Fibroblast of pulmonary artery (primary cell): ENCODE measurements at places on chromosomes 5 and 9.

DNA sequence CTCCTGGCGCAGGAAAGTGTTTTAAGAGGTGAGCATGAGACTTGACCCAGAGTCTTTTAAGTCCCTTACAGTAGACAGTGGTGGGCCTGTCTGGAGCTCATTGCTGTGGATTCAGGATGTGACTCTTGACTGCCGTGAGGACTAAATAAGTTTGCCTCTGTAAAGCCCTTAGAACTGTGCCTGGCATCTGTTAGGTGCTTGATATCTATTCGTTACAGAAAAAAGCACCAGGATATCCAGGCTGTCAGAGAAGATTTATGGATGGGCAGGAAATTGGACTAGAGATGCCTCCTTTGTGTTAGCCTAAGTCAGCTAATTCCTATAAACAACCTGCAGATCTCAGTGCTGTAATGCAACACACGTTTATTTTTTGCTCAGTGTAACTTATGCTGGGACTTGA lies 12.6 kb downstream of the ERGIC1 start:
- DNase-seq, result no peak

- DNase-seq, result no peak
These were observed 93.7 kb downstream of the LHX2 start for GRCh38 chr9:124105266-124105665.

DNA sequence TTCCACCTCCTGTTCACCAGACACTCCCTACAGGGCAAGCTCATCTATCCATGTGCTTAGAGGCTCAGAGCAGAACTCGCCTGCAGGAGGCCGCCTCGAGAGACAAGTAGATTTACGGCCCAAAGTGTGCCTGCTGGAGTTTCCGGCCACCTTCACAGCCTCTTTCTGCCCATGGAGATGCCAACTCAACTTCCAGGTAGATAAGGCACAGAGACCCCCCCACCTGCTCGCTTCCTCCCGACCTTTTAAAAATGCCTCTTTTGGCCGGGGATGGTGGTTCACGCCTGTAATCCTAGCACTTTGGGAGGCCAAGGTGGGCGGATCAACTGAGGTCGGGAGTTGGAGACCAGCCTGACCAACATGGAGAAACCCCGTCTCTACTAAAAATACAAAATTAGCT lies 46.6 kb downstream of the EXD3 start:
- DNase-seq, result no peak

GRCh38 chr5:39783756-39784421 lies 359.1 kb upstream of the DAB2 start:
- peak; percentile 6 for DNase-seq

DNA sequence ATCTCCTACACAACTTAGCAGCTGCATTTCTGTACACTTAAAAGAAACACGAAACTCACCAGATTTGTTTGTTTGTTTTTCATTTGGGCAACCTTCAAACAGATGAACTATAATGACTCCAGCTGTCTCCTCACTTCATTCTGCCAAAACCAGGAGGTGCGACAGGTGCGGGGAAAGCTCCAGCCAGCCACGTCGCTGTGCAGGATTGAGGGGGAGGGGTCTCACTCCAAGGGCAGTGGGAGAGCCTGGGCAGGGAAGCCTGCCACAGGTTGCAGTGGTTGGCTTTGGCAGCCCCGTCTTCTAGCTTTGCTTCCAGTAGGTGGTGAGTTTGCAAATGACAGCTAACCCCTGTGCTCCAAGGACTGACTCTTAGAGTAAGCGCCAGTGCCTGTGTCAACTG lies 215.8 kb downstream of the CEMIP2 start:
- DNase-seq, result no peak

- DNase-seq, result no peak
These were observed 10.2 kb downstream of the FOXI1 start for GRCh38 chr5:170115925-170116324.

GRCh38 chr5:124279146-124279876 lies 467.1 kb downstream of the ZNF608 start:
- no peak for DNase-seq

GRCh38 chr5:174272671-174273070 lies 227.2 kb downstream of the NSG2 start:
- no peak for DNase-seq
